Upper lobe of right lung (tissue), 1 donor: ENCODE measurements at places on chromosomes 16 and 17. TPM values are rescaled to one million over a fixed set of nuclear protein-coding genes. Genes with fewer than 3 reads are reported as not detected.

Gene CD7
- 7.2 TPM for total RNA-seq

Gene TBC1D3D
- total RNA-seq: not detected

Gene NGFR
- 0.78 TPM for total RNA-seq

Gene MGAT5B
- 2.0 TPM for total RNA-seq

Gene BRIP1
- total RNA-seq: 0.26 TPM

Gene KRT36
- total RNA-seq: not detected

Gene UBE2G1
- total RNA-seq: 38.4 TPM

Gene TBC1D3L
- 21.8 TPM for total RNA-seq

Gene RAD51C
- total RNA-seq: 15.3 TPM

Gene DNAH3
- total RNA-seq: 0.06 TPM

Gene KRTAP2-3
- not detected for total RNA-seq

Gene AFMID
- total RNA-seq: 32.5 TPM

Gene CCDC154
- 4.1 TPM for total RNA-seq

Gene CES5A
- total RNA-seq: not detected

Gene NPIPA8
- total RNA-seq: 0.67 TPM
